Kidney capillary endothelial cell (primary cell): ENCODE measurements at places on chromosomes 6 and 20.

DNA sequence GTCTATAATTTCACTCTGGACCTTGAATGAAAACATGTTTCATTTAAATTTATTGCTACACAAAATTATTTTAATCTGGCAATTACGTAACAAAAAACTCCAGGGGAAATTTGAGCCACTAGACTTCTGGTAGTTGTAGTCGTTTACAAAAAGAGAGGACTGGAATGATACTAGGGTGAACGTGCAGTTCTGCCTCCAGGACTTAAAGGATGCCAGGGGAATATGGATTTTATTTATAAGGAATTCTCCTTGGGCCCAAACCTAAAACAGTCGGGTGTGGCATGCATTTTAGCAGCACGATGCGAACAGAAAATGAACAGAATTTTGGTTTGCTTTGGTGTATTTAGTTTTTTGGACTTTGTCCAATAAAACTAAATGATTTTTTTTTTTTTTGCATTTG, 76.9 kb downstream of the PRL start:
- DNase-seq, result no peak

DNA sequence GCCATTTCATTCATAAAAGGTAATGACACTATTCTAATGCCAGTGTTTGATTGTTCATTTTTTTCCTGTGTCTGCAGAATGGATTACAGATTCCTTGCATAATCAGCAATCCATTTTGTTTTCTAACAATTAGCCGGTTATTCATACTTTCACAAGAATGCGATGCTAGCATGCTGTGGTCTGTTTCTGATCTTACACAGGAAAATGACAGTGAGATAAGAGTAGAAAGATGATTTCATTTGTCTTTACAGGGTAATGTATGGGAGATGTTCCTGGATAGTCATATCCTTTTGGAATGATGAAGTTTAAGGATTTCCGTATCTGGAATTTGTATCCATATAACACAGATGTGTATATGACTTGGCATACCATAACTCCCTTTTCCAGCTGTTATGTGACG, 207.3 kb downstream of the FARS2 start:
- DNase-seq, result no peak

DNA sequence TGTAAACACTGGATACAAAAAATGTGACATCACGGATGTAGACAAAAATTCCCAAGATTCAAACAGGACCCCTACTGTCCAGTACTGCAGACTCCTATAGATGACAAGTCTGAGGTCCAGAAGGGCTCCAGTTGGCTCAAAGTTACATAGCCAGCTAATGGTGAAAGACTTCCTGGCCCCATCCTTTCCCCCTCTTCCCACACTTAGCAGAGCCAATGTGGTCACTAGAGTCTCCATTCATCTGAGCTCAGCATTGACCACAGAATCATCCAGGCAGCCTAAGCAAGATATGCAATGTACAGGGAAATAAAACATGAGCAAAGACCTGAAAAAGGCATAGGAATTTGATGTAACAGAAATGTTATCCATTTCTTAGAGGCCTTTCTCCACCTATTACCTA, 180.5 kb downstream of the ADAT2 start:
- no peak for DNase-seq

- peak; percentile 96 for DNase-seq
These were observed 201.6 kb upstream of the SGK1 start for GRCh38 chr6:134519465-134519864.

GRCh38 chr6:35330541-35331119, 11.7 kb upstream of the PPARD start:
- DNase-seq, result no peak

- DNase-seq, result peak; percentile 47
These were observed 993 bp downstream of the STX16 start for GRCh38 chr20:58651946-58652605.

DNA sequence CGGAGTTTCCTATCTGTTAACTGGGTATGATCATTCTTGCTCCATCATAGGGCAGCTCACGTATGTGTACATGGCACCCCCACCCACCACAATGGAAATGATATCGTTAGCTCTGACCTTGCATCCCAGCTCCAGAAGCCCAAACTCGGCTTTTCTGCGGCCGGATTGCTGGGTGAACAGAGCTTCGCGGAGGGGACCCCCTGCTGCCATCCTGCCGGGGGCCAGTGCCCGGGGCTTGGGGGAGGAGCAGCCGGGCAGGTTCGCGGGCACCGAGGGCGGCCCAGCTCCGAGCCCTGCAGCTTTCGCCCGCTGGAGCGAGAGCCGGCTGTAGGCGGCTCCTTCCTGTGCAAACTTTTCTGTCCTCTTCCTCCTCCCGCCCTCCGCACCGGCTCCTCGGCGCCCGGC, 24.9 kb upstream of the FUCA2 start:
- peak; percentile 36 for DNase-seq

- DNase-seq, result no peak
These were observed 53.0 kb upstream of the FUCA2 start for GRCh38 chr6:143564484-143565017.

DNA sequence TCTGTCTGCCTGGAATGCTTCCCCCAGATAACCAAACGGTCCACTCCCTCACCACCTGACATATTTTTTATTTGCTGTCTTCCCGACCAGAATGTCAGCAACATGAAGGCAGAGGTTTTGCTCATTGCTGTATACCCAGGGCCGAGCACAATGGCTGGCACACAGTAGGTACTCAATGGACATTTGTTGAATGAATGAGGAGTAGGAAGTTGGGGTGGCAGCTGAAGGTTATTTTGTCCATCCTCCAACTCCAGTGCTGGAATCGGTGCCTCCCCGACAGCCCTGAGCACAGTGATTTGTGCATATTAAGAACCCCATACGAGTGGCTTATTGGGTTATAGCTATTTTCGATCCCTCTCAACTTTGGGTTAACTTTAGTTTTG, 10.3 kb downstream of the DUSP15 start:
- DNase-seq, result no peak

DNA sequence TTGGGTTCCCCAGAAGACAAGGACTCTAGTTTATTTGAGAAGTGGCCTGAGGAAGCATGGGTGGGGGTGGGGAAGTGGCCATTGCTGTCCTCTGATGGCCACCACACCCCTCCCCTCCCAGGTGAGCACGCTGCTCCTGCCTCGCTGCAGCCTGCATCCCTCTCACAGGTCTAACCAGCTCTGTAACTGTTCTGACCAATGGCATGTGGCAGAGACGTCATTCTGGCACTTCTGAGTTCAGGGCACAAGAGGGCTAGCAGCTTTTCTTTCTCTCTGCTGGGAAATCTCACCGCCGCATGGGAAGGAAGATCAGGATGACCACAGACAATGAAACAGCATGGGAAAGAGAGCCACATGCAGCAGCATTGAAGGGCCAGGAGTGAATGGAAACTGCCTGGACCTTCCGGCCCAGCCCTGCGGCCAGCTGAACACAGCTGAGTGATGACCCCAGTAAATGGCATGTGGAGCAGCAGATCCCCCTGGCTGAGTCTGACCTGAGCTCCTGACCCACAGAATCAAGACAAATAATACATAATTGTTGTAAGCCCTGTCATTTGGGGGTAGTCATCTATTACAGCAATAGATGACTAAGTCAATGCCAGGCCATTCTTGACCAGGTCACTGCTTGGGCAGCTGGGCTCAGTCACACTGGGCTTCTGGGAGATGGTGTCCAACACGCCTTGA, 179.8 kb downstream of the LINC00237 start:
- DNase-seq, result no peak

DNA sequence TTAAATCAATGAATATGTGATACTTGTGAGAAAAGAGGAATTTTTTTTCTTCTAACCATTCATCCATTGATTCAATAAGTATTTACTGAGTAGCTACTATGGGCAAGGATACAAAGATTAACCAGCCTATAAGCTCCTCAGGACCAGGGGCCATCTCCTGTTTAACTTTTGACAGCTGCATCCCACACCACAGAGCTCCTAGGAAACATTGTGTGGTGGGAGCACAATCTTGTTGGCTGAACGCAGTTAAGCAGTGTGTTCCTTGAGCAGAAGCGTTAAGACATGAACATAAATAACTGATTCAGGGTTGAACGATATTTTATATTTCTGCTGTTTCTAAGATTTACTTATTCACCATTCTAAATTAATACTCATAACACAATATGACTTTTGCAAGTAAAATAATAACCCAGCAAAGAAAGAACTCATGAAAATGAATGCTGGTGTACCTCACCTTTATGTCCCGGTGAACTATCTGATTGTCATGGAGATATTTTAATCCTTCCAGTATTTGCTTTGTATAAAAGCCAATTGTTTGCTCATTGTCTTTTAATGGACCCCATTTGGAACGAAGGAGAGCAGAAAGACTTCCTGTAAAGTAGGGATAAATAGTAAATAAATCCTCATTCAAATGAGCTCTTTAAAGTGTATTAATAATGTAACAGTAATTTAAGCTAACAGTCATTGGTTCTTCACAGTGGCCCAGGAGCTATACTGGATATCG, 62.6 kb upstream of the MAP7 start:
- no peak for DNase-seq

DNA sequence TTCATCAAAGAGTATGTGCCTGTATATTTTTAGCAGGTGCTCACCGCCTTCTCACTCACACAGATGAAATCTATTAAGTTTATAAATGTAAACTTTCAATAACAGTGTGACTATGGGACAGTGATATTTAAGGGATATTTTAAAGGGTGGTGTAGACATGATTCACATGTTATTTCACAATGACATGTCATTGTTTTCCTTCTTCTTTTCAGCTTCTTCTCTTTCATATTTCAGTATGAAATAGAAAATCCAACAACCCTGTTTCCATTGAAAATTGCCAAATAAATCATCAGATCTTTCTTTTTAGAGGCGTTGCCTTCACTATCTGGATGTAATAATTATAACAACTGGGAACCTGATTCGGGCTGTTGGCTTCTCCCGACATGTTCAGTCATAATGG, 54.8 kb downstream of the PFDN4 start:
- DNase-seq, result no peak

- DNase-seq, result no peak
These were observed 120.2 kb downstream of the JARID2 start for GRCh38 chr6:15366003-15366535.

DNA sequence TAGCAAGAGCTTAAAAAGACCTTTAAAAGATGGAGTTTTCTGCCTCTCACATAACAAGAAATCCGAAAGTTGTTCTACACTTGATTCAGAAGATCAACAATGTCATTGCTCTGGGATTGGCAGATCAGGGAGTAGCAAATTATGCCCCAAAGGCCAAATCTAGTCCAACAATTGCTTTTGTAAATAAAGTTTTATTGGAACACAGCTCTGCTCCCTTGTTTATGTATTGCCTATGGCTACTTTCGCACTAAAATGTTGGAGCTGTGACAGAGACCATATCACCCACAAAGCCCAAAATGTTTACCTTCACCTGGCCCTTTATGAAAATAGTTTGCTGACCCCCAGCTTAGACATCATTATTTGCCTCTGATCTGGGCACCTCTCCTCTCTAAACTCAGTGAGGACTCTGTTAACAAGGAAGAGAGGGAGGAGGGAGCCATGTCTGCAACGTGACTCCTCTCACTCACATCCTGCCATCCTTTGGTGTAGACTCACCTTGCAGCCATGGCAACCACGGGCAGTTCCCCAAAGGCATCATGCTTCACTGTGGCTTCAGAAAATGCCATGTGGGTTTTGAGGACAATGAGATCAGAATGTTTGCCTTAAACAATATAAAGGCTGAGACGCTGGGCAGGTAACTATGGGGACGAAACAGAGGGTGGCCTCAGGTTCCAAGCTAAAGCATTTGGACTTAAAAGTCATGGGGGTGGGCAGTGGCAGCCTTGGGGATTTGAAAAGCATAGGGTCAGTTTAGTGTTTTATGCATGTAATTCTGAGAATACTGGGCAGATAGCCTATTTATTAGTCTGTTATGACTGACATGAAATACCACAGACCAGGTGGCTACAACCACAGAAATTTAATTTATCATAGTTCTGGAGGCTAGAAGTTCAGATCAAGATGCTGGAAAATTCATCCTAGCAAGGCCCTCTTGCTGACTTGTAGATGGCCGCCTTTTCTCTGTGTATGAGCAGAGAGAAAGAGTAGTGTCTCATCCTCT, 149.7 kb upstream of the TNFAIP3 start:
- no peak for DNase-seq

DNA sequence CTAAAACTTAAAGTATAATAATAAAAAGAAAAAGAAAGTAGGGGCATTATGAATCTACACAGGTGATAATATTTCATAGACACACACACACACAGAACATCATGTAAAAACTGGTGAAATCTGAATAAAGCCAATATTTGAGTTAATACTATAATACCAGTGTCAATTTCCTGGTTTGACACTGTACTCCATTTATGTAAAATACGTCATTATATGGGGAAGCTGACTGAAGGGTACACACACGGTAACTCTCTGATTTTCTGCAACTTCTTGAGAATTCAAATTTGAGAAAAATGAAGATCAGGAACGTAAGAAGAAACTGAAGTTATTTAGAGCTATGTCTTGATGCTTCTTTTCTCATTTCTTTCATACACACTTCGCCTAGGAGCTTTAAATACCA, 36.2 kb downstream of the PFDN4 start:
- no peak for DNase-seq

DNA sequence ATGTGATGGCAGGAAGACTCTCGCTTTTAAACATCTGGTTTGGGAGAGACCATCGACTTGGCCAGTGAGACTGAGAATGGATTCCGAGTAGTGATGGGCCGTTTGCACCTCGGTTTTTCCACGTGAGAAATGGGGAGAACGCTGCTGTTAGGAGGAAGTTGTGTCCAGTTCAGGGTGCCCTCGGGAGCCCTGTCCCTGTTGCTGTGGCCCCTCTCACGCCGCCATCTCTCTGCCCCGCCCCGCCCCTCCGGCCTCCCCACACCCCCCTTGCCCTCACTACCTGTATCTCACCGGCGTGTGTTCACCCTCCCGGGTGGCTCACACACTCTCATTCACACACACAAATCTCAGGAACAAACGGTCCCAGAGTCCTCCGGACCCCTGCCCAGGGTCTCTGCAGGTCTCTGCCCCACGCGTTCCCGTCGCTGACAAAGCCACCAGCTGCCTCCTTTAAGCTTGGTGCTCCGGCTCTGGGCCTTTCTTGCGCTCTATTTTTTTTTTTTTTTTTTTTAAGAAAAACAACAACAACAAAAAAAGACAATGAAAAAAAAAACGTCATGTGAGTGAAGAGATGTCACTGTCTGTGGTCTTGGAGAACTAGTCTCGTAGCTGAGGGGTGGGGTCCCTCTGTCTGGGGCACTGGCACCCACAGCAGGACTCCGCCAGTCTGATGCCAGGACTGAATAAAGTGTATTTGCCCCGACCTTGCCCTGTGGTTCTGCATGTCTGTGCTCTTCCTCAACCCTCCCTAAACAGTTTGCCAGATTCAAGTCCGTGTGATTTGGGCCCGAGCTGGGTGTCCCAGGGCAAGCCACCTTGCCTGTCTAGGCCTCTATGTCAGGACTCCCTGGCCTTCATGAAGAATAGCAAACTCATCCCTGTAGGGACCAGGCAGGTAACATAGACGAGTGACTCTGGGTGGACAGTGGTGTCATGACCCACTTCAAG, 2.9 kb downstream of the SOX12 start:
- DNase-seq, result no peak

- peak; percentile 55 for DNase-seq
These were observed 874.2 kb downstream of the TFAP2A start for GRCh38 chr6:9540534-9541126.

- peak; percentile 4 for DNase-seq
These were observed 680.7 kb upstream of the SLC35B3 start for GRCh38 chr6:9116026-9116425.
